Stimulated activated CD4-positive, alpha-beta T cell treated with anti-CD3 and anti-CD28 coated beads, Interleukin-15, amount 100 ng/mL, for 48 hours (primary cell): ENCODE measurements at places on chromosomes 2 and 18.

GRCh38 chr2:219723311-219723710 lies 95.9 kb downstream of the SLC4A3 start:
- no peak for DNase-seq

DNA sequence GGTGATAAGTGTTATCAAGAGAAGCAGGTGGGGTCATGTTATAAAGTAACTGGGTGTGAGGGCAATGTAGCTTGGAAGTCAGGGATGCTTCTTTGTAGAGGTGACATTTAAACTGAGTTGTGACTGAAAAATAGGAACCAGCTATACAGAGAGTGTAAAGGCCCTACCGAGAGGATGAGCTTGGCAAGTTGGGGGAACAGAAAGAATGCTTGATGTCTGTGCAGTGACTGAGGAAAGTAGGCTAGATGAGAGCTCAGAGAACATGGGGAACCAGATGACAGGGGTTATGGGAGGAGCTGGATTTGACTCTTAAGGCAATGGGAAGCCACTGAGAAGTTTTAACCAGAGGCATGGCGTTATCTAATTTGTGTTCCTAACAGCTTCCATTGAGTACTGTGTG lies 115.3 kb downstream of the DOCK10 start:
- no peak for DNase-seq

GRCh38 chr2:127942002-127942401 lies 56.2 kb upstream of the AMMECR1L start:
- no peak for DNase-seq

DNA sequence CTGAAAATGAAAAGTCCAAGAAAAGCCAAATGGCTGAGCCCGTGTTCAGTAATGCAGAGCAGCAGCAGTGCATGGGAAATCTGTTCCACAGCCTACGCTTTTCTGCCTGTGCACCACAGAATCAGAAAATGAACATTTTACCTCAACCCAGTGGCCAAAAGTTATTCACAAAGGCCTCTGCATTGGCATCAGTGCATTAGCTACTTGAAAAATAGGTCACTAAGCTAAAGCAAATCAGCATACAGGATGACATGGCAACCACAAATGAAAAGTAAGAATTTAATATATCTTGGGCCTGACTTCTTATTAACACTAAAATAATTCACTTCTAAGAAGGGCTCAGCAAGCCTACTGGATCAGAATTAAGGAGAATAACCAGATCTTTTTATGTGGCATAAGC lies 1145.3 kb upstream of the CHAC2 start:
- DNase-seq: no peak

- DNase-seq: no peak
These were observed 11.5 kb upstream of the KYNU start for GRCh38 chr2:142865924-142866323.

DNA sequence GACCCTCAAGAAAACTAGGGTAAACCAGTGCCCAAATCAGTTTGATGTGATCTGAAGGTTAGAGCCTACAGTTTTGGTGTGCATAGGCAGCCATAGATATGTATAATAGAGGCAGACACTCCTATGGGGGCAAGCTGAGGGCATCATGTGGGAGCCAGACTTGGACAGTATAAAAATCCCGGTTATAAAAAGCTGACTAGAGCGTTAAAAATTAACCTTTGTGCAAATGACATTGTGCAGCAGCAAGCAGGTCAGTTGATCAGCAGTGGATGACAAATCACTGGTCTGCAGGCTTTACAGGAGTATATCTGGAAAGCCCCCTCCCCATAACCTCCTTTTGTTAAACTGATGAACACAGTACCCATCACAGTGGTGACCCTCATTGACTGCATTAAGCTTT lies 107.8 kb downstream of the CTNNA2 start:
- no peak for DNase-seq

DNA sequence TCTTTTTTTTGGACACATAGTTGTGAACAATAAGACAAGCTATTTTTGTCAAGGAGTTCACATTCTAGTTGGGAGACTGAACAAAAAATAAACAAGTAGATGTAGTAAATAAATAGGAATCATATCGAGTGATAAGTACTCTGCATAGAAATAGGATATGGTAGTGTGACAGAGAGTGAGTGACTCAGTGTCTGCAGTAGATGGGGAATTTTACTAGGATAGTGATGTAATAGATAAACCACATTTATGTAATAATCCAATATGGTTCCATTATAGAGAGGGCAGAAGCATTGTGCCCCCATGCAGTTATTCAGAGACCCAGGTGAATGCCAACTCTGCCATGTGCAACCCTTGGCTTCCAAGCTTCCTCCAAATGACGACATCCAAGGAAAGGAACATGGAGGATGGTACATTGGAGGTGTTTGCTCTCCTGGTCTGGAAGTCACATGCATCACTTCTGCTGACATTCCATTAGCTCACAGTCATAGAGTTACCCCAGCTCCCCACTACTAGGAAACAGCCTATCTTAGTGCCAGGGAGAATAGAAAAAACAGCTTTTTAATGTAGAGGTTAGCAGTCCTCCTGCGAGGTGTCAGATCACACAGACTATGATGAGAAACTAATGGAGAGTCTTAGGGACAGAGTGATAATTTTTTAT lies 595.4 kb downstream of the NYAP2 start:
- DNase-seq: no peak

- no peak for DNase-seq
These were observed 87.5 kb downstream of the RBM43 start for GRCh38 chr2:151174127-151174526.

- DNase-seq: peak; percentile 60
These were observed 16.3 kb downstream of the FOSL2 start for GRCh38 chr2:28408764-28409599.

GRCh38 chr2:62506421-62506750 lies 391 bp upstream of the TMEM17 start:
- no peak for DNase-seq

DNA sequence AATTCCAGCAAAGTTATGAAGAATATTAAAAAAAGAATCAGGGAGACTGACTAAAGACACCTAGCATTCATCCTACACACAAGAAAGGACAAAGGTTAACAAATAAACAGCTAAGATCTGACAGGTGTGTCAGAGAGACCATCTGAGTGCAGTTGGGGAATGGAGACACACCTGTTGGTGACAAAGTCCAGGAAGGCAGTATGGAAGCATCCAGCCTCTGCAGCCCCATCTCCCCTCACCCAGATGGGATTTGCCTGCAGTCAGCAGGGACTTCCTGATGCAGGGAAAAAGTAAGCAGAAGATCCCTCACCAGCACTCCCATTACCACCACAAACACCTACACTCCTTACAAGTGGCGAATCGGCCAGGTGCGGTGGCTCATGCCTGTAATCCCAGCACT lies 37.9 kb downstream of the USP34 start:
- DNase-seq: no peak

GRCh38 chr2:149164296-149164695 lies 125.8 kb downstream of the LYPD6B start:
- no peak for DNase-seq

DNA sequence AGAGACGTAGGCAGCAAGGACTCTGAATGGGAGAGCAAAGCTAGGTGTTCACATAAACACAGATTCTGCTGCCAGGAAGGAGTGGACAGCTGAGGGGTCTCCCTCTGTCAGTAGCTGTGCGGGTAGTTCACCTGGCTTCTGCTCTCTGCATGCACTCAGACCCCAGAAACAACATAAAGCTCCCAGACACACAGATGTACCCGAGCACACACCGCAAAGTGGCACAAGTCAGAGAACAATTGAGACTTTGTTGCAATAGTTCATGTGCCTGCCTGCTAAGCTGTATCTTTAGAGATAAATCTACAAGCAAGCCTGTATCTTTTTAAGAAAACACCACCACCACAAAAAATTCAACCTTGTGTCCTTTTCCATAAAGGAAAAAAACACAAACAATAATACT lies 420.0 kb upstream of the ST6GAL2 start:
- no peak for DNase-seq

DNA sequence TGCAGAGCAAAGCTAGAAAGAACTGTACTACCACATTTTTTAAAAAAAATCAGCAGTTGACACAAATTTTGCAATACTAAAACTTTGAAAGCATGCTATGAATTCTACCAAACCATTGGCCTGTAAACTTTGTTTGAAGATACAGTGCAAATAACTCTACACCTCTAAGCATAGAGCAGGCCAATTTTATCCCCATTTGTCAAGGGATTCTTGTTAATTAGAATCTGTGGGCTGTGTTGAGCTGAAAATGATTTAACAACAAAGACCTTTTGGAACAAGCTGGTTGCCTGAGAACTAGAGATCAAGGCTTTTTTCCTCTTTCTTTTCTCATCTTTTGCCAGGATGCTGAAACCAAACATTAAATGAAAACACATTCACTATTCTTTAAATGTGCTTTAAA lies 886.0 kb upstream of the CDH2 start:
- DNase-seq: no peak

DNA sequence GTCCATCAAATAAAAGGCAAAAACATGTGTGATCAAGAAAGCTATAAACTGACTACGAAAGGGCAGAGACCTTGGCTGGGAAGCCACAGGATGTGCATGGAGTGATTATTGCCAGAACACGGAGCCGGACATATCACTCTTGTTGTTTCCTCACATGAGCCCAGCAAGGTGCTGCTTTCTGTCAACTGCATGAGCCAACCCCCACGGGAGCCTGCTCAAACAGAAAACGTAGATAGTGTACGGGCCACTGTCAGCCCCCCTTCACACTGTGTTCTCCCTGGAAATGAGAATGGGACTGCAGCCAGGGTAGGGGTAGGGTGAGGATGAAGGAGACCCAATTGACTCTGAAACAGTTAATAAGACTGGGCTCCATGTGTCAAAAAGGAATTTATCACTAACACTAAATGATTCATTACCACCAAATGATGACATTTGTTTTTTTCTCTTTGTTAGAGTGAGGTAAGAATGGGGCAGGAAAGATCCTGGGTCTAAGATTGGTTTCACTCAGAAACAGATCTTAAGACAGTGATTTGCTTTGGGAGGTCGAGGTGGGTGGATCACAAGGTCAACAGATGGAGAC lies 235.8 kb downstream of the MREG start:
- DNase-seq: no peak

GRCh38 chr2:224257156-224257555 lies 144.8 kb downstream of the FAM124B start:
- DNase-seq: no peak

- no peak for DNase-seq
These were observed 60.6 kb downstream of the ITGA4 start for GRCh38 chr2:181517685-181518301.

GRCh38 chr18:26134107-26134506 lies 438 bp downstream of the PSMA8 start:
- no peak for DNase-seq

GRCh38 chr2:18647731-18648130 lies 58.4 kb upstream of the NT5C1B start:
- DNase-seq: no peak

- DNase-seq: no peak
These were observed 162.4 kb downstream of the SMAD7 start for GRCh38 chr18:48788373-48788772.

GRCh38 chr2:197280015-197280702 lies 30.4 kb downstream of the ANKRD44 start:
- DNase-seq: no peak

DNA sequence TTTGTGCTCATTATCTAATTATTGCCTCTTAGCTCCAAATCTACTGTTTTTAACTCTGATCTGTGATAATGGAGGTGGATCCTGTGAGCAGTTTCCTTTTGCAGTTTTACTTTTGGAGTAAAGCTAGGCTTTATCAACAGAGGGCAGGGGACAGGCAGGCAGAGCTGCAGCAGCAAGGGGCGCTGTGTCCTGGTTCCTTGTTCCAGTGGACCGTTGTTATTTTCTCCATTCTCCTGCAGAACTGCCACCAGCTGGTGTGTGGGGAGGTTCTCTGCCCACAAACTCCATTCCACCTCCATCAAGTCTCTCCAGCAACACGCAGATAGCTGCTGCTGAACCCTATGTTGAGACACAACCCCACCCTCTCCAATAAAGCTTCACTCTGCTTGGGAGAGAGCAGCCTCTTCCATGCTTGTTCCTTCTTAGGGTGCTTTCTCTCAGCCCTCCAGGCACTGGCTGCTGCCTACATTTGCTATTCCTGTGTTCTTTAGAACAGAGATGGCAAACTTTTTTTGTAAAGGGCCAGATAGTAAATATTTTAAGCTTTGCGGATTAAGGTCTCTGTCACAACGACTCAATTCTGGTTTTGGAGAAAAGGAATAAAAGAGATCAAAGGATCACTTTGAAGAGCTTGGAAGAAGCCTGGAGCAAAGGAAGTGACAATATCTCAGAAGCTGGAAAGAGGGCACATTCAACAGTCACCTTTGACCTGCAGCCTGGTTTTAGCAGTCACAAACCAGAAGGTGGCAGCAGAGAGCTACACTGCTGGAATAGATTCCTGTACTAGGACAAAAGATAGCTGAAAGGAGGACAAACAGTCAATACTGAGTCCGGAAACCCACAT lies 208.8 kb downstream of the CCDC178 start:
- peak; percentile 28 for DNase-seq

- DNase-seq: no peak
These were observed 133.0 kb downstream of the WDSUB1 start for GRCh38 chr2:159153463-159153862.

- DNase-seq: peak; percentile 54
These were observed 22.4 kb downstream of the CYP27C1 start for GRCh38 chr2:127197475-127198385.

DNA sequence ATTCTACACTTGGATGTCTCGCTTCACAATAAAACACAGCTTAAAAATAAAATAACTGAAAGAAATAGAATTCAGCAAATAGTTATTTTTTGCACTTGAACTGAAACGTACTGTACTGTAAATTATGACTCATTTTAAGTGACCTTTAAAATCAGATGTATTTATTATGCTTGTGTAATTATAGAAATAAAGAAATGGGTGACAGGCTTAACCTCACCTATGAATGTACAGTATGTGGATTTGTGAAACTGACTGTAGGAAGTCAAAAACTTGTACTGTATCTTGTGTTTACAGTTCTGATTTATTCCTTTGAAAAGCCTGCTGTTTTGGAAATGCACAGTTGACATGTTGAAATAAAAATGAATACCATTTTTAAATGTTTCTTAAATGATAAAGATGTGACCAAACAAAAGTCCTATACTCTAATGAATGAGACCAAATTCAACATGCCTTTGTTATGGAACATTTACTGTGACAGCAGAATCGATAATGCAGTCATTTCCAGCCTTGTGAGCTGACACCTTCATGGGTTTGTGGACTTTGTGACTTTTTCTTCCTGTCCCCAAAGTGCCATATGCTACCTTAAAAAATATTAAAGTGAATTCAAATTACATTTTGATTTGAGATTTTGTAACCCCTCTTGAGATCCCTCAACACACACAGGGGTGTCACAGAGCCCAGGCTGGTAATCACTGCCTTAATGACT lies 32.7 kb downstream of the NEMP2 start:
- no peak for DNase-seq

GRCh38 chr18:77737405-77737804 lies 487.8 kb downstream of the GALR1 start:
- DNase-seq: no peak

- DNase-seq: no peak
These were observed 67.7 kb upstream of the ARHGAP28 start for GRCh38 chr18:6661692-6662415.

GRCh38 chr2:10410001-10410822 lies 37.9 kb downstream of the ODC1 start:
- DNase-seq: no peak

GRCh38 chr2:42932271-42933151 lies 140.1 kb upstream of the HAAO start:
- DNase-seq: no peak
